ENCODE measurements at places on chromosomes 2 and 18. TPM values are rescaled to one million over a fixed set of nuclear protein-coding genes. Genes with fewer than 3 reads are reported as not detected.

DNA sequence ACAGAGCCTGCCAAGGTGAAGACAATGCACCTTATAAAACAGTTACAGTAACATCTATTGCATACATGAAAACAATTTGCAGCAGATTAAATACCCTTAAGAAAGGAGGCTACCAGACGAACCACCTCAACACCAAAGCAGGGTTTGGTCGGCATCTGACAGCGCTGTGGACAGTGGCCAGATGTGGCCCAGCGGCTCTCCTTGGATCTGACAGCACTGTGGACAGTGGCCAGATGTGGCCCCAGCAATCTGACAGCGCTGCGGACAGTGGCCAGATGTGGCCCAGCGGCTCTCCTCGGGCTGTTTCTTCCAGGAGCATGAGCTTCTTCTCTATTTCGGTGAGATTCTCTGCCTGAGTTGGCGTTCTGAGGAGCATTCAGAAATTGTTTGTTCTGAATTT lies 211.6 kb downstream of the ANKRD30B start:
- no peak for DNase-seq

- DNase-seq: no peak
Measured at GRCh38 chr2:65710356-65710755, 278.0 kb upstream of the SPRED2 start.

GRCh38 chr2:217218269-217219163 lies 358.7 kb upstream of the TNP1 start:
- DNase-seq: no peak

GRCh38 chr18:46675112-46675511 lies 18.1 kb upstream of the LOXHD1 start:
- no peak for DNase-seq

Gene ARHGEF4
- total RNA-seq: 26.6 TPM

- DNase-seq: no peak
Measured at GRCh38 chr18:45619826-45620201, 4.5 kb downstream of the SLC14A2 start.

DNA sequence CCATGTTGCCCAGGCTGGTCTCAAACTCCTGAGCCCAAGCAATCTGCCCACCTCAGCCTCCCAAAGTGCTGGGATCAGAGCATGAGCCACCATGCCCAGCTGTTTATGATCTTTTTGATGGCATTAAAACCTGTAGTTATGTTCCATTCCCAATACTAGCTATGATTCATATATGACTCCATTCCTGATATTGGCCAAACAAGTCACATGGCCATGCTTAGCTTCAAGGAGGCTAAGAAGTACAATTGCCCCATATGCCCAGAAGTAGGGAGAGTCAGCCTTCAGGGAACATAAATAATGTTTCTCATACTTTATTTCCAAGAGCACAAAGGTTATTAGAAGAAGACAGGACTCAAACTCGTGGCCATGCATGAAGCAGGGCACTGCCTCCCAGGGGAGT lies 132.4 kb upstream of the RAB6C start:
- no peak for DNase-seq

Gene LHCGR
- total RNA-seq: not detected

GRCh38 chr2:160289831-160290230 lies 89.8 kb upstream of the ITGB6 start:
- no peak for DNase-seq

Gene FEV
- total RNA-seq: not detected

Gene SLC9A2
- 1.4 TPM for total RNA-seq

- DNase-seq: peak; percentile 37
Measured at GRCh38 chr2:120134263-120134662, 88.9 kb downstream of the TMEM185B start.

GRCh38 chr2:146239392-146240135 lies 1605.3 kb upstream of the ACVR2A start:
- DNase-seq: no peak

- DNase-seq: no peak
Measured at GRCh38 chr2:213266421-213266820, 17.8 kb upstream of the SPAG16 start.

Gene CFC1
- not detected for total RNA-seq

DNA sequence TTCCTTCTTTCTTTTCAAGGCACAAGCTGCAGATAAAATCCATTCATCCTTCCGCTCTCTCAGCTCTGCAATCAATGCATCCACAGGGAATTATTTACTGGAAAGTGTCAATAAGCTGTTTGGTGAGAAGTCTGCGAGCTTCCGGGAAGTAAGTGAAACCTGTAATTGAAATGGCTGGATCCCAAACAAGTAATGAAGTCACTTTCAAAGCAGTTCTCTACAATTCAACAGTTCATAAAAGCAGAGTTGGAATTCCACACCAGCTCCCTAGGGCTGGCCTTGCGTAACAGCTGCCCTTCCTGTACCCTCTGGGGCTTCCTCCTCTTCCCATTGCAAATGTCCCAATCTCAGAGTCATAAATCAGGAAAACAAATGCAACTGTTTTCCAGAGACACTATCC lies 9.6 kb downstream of the SERPINB2 start:
- no peak for DNase-seq

Gene CIDEA
- total RNA-seq: not detected

Gene LRRTM4
- total RNA-seq: 0.25 TPM

GRCh38 chr18:46886893-46887292 lies 30.4 kb downstream of the PIAS2 start:
- DNase-seq: no peak

- no peak for DNase-seq
Measured at GRCh38 chr2:239625971-239626734, 225.3 kb upstream of the HDAC4 start.

GRCh38 chr2:42804338-42804737 lies 12.0 kb upstream of the HAAO start:
- no peak for DNase-seq

GRCh38 chr18:78158943-78159342 lies 820.7 kb upstream of the SALL3 start:
- no peak for DNase-seq

DNA sequence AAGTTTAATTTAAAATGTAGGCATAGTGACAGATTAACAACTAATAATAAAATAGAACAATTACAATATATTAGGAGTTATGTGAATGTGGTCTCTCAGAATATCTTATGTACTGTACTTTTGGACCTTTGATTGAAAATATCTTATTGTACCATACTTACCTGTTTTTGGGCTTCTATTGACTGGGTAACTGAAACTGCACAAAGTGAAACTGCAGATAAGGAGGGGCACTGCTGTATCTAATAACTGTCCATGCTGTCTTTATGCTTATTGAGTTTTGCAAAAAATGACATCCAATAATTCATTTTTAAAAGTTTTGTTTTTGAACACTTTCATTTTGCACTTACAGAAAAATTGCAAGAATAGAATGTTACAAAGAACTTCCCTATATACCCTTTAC lies 19.9 kb downstream of the BIRC6 start:
- no peak for DNase-seq

Gene PLA2R1
- total RNA-seq: 0.34 TPM

Gene MLPH
- 81.4 TPM for total RNA-seq

- no peak for DNase-seq
Measured at GRCh38 chr18:33575451-33575850, 2.6 kb upstream of the ASXL3 start.
